ENCODE measurements at places on chromosomes 7 and 10.

- no peak for DNase-seq
Measured at GRCh38 chr7:77327067-77327931, 88.8 kb downstream of the GSAP start.

- DNase-seq, result no peak
Measured at GRCh38 chr10:69646185-69647060, 16.4 kb downstream of the FAM241B start.

GRCh38 chr7:157523766-157524421 is 187.1 kb downstream of the DNAJB6 start:
- DNase-seq, result no peak

DNA sequence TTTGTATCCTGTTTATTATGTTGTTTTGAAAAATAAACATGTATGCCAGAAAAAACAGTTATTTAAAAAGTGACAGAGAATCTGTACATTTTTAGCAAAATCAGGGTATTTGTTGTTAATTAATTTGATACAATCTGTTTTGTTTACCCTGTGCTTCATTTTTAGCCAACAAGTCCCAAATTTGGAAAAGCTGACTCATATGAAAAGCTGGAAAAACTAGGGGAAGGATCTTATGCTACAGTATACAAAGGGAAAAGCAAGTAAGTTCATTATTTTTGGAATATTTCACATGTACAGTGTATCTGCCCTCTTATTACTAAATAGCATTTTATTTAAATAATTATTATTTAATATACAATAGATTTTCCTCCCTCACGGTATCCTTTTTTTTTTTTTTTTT is 151.4 kb downstream of the CDK14 start:
- no peak for DNase-seq

DNA sequence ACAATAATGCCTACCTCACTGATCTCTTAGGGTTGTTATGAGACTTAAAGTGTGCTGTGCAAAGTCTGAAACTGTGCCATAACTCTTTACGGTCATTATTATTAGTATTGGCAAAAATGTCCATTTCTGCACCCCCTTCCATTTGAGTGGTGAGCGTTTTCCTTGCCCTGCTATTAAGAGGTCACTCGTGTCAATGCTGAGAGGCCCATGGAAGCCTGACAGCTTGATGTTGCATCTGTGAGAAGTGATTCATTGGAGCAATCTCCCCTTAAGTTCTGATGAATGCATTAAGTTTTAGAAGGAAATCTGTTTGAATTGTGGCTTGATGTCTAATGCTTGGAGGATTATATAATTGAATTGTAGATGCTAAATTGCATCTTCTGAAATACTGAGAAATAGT is 253.3 kb downstream of the FRMD4A start:
- no peak for DNase-seq

GRCh38 chr7:113054938-113055337 is 31.7 kb downstream of the GPR85 start:
- DNase-seq, result no peak

DNA sequence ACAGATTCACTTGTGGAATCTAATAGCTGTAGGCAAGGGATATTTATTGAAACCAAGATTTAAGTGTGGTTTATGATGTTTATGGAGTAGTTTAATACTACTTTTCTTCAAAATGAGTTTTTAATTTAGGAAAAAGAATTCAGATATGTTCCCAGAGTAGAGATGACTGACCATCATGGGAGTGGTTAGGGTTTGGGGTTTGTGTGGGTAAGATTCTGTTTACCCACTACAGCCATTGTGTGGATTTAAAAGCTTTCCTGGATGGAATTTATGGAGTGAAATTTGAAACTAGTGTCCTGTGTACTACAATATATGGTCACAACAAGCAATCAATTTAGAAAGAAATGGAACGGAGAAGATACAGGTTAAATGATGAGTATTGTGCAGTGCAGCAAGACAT is 453.5 kb downstream of the AUTS2 start:
- no peak for DNase-seq

GRCh38 chr10:75236178-75236825 is 545 bp upstream of the COMTD1 start:
- no peak for DNase-seq

DNA sequence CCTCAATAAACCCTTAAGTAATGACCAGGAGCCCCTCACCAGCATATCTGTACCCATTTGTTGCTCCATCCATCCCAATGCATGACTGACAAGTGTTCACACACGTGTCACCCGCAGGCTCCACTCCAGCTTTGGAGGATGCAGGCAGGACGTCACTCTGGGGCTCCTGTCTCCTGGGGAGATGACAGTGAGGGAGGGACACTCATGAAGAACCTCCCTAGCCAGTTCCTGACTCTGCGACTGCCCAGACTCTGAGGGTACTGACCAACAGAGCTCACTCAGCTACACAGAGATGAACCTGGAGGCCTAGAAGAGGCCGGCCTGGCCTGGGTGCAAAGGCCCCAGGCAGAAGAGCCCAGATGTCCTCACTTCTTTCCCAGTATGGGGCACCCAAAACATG is 135.1 kb upstream of the RET start:
- DNase-seq, result no peak

DNA sequence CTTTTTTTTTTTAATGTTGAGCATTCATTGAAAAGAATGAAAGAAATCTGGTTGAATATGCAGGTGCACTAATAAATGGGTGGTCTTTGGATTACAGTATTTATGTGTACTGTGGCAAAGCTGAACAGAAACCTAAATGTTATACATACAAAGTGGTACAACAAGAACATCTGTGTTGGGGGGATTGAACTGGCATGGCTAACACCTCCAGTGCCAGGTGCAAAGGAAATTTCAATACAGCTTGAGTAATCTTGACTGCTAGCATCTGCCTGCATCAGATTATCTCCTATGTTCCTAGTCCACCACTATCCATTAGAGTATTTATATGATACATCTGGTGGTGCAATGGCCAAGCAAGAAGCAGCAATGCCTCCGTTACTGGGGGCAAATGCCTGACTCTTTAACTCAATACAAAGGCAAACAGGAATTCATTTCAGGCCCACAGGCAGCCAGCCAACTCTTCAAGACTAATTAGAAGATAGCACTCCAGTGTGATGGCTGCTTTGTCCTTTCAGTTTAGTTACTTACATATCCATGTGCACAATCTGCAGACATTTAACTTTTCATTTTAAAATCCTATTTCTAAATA is 220.5 kb upstream of the ETV1 start:
- DNase-seq, result no peak

GRCh38 chr7:137579913-137580640 is 236.5 kb upstream of the PTN start:
- no peak for DNase-seq

DNA sequence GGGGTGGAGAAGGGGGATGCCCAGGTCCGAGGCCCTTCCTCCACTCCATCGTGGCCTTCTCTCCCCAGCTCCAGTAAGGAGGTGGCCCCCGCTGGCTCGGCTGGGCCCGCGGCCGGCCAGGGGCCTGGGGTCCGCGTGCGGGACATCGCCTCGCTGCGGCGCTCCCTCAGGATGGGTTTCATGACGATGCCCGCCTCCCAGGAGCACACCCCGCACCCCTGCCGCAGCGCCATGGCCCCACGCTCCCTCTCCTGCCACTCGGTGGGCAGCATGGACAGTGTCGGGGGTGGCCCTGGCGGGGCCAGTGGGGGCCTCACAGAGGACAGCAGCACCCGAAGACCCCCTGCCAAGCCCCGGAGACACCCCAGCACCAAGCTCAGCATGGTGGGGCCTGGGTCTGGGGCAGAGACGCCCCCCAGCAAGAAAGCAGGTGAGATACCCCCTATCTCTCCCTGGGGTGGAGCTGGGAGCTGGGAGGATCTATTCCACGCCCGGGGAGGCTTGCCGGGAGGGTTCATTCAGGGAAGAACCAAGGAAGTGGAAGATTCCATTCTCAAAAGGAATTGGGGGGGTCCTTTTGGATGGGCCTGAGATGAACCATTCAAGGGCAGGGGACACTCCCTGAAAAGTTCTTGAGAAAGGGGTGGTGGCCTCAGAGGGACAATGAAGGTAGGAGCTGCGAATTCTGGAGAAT is 3.2 kb downstream of the NYAP1 start:
- no peak for DNase-seq

DNA sequence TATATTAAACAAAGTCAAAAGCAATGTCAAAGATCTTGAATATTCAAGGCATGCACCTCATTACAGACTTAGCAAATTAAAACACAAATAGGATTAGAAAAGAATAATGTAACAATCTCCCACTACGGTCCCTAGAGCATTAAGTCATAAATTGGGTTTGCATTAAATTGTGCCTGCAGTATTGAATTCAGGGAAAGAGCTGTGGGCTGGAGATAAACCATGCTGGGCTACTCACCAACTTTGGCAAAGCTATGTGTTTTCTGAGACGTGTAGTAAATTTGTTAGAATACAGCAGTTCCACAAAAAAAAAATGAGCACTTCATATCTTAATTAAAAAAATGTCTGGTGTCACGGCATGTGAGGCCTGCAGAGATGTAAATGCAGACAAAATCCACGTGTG is 241.6 kb downstream of the SNX10 start:
- no peak for DNase-seq

- DNase-seq, result no peak
Measured at GRCh38 chr10:31000867-31001266, 30.8 kb downstream of the ZNF438 start.

GRCh38 chr7:105319578-105319977 is 69.1 kb downstream of the SRPK2 start:
- no peak for DNase-seq

DNA sequence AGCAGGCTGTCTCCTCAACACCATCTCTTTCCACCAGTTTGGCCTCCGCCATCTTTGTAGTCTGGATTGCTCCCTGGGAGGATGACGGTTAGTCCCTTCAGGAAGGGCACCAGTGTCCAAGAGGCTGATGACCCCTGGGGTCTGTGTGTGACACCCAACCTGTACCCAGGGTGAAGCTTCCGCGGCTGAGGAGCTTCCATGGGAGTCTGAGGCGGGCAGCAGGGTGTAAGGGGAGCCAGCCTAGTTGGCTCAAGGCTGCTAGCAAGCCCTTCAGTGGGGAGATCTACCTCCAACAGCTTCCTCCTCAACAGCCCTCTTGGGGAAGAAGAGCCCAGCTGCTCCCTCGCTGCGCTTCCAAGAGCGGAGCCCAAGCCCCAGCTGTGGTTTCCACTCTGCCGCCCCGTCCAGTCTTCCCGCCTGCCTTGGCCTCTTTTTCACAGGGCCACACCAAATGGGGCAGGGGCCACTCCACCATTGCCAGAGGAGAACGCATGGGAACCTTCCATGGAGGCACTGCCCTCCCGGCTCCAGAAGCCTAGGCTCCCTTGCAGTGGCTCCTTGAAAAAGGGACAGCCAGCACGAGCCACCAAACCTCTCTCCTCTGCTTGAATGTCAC is 57.4 kb downstream of the TMEM209 start:
- DNase-seq, result no peak

DNA sequence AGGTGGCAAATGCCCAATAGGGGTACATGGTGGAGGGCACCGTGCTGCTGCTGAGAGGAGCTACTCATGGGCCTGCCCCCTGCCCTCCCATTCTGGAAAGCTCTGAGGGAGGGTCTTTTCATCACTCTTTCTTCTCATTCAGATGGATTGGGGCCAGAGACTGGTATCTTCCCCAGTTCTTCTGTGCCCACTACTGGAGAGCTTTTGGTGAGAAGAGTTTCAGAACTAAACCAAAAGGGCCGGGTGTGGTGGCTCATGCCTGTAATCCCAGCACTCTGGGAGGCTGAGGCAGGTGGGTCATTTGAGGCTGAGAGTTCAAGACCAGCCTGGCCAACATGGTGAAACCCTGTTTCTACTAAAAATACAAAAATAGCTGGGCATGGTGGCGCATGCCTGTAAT is 12.5 kb downstream of the ADRA2A start:
- no peak for DNase-seq

- DNase-seq, result no peak
Measured at GRCh38 chr10:62534031-62534430, 159.9 kb downstream of the ZNF365 start.

DNA sequence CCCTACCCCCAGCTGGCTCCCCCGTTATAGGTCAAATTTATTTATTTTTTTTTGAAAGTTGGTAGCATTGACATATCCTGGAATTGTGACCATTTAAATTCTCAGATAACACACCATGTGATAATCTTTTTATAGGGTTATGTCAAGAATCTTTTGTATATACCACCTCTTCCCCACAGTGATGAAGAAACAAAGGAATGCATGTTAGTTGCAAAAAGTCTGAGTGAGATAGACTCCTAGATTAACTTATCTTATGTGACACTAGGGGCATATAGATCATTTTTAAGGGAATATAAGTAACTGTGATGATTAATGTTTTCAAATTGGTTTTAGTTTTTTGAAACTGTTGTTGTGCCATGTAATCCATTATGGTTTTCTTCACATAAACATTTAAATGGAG is 68.3 kb downstream of the MLLT10 start:
- DNase-seq, result no peak

DNA sequence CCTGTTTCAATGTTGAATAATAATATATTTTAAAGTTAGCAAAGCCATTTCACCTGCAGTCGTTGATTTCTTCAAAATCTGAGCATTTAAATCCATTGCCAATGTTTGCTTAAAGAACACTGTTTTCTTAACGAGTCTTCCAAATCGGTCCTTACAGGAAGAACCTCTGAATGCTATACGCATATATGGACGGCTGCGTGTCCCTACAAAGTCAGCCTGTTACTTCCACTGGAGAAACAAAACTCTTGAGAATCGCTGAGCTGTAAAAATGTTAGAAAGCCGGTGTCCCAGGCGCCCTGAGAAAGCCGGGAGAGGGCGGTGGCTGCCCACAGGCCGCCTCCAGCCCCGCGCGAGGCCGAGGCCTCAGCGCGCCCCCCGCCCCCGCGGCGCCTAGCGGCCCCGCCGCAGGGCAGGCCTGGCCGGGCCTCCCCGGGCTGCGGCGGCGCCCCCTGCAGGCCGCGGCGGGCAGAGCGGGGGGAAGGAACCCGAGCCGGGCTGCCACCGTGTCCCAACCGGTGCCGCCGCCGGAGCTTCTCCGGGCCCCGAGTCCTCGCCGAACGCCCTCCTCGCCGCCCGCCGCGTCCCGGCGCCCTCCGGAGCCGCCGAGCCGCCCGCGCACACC is at the start of gene FHIP2A:
TSS of gene FHIP2A (plus strand) at position 488 of the 622 bp plus-strand sequence. CDS start 299 bp downstream, outside the sequence.
- DNase-seq, result peak; percentile 43

DNA sequence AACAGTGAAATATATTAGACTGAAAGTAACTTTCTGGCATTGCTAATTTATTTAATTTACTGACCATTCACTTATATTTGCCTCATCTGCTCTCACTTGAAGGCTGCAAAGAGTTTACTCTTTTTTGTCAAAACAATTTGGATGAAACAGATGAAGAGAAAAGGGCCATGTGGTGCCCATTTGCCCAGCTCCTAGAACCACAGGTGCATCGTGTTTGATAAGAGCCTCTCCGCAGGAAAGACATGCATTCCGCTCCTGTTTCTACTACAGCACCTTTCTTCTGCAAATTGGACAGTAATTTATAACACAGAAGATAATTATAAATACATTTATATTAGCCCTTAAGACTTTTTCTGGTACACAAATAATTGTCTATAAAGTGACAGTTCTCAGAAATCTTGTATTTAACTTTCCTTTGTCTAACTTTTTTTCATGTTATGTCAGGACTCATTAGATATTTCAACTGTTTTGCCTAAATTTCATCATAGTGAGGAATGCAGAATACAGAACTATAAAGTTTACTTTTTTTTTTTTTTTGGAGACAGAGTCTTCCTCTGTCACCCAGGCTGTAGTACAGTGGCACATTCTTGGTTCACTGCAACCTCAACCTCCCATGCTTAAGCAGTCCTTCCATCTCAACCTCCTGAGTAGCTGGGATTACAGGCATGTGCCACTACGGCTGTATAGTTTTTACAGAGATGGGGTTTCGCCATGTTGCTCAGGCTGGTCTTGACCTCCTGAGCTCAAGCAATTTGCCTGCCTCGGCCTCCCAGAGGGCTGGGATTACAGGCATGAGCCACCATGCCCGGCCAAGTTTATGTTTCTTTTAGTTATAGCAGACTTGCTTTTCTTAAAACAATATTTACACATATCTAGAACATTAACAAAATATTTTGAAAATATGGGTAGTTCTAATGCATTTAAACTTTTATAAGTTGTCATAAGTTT is 869 bp downstream of the LAMB4 start:
- no peak for DNase-seq

Measured in right renal cortex interstitium (tissue), 3 donors.